Stimulated activated CD8-positive, alpha-beta memory T cell treated with anti-CD3 and anti-CD28 coated beads, Interleukin-7, amount 100 ng/mL, for 4 hours (primary cell): ENCODE measurements at places on chromosomes 5 and 9.

DNA sequence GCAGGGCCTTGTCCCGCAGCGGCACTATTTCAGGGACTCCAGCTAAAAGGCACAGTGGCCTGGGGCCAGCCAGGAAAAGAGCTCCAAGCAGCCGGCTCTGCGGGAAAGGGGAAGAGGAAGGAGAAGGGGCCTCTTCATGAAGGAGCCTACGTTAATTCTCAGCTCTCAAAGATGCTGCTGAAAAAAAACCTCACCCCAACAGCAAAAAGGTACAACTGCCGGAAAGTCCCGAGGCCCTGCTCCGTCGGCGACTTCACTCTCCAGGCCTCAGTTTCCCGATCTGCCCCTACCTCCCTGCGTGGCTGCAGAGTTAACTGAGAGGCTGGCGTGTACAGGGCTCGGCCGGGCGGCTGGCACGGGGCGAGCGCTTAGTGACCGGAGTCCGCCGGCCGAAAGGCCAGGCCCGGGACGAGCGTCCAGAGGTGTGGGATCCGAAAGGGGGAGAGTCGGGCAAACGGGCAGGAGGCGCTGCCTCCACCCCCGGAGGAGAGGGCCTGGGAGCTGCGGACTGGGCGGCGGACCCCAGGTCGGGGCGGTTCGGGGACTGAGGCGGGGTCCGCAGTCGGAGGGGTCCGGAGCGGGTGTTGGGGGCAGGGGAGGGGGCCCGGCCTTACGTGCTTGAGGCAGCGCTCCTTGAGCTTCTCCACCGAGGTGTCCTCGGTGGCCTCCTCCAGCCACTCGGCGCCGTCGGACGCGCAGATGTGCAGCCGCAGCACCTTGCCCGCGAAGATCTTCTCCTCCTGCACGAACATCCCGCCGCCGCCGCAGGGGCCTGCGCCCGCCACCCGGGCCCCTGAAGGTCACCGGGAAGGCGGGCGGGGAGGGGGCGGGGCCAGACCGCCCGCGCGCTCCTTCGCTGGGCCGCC lies 529 bp downstream of the UBAC1 start:
- no peak for DNase-seq

- peak; percentile 37 for DNase-seq
Measured at GRCh38 chr5:141681695-141682641, at the start of gene ARAP3. ARAP3 (minus strand) TSS chr5:141682230; CDS start chr5:141680486, 1,744 bp downstream.

DNA sequence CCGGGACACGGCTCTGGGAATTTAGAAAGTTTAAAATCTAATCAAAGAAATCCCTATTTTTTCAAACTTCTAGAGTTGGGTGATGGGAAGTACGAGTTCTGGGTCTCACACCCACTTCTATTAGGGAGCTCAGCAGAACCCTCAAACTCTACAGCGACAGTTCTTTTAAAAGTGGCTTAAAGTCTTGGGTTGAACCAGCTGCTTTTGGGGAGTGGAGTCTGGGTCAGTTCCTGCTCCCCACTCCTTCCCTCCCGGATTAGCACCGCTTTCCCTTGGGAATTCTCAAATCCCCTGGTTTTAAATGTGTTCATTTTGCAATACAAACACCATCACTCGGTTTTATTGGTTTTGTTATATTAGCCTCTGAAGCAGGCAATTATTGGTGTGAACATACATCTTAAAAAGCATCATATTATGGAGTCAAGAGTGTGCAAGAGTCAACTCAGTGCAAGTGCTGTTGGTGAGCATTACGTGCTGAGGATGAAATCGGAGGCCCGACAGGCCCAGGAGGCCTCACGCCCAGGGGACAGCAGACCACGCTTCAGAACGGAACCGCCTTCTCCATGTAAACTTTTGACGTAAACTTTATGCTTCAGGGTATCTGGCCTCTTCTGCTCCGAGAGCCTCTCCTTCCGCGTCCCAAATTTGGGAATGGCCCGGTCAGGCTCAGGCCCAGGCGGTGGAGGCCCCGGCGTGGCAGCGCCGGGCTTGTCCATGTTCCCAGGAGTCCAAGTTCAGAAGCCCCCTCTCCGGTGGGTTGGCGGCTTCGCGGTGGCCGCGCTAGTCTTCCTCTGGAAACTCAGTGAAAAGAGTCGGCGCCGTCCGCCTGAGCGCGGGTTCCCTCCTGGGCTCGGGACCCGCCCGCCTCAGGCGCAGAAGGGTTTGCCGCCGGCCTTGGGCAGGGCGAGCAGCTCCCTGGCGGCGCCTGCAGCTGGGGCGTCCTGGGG lies 5.3 kb downstream of the IRX4 start:
- no peak for DNase-seq

DNA sequence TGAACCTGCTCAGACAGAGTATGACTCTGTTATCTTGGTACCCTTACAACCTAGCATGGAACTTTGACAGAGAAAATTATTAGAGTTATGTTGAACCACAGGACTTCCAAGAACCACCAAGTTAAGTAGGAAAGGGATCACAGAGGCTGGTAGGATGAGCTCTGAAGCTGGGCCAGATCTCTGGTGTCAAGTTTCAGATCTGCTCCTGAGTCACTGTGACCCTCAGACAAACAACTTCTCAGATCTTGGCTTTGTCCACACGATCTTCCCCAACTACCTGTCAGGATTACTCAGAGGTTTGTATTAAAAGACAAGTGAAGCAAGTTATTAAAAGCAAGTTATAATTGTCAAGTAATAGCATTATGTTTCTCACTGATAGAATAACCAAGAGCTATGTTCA lies 189.0 kb downstream of the SEC61B start:
- DNase-seq, result no peak

- no peak for DNase-seq
Measured at GRCh38 chr5:73380710-73381589, 67.6 kb downstream of the FOXD1 start.

- no peak for DNase-seq
Measured at GRCh38 chr9:68746525-68746924, 41.5 kb downstream of the PIP5K1B start.

DNA sequence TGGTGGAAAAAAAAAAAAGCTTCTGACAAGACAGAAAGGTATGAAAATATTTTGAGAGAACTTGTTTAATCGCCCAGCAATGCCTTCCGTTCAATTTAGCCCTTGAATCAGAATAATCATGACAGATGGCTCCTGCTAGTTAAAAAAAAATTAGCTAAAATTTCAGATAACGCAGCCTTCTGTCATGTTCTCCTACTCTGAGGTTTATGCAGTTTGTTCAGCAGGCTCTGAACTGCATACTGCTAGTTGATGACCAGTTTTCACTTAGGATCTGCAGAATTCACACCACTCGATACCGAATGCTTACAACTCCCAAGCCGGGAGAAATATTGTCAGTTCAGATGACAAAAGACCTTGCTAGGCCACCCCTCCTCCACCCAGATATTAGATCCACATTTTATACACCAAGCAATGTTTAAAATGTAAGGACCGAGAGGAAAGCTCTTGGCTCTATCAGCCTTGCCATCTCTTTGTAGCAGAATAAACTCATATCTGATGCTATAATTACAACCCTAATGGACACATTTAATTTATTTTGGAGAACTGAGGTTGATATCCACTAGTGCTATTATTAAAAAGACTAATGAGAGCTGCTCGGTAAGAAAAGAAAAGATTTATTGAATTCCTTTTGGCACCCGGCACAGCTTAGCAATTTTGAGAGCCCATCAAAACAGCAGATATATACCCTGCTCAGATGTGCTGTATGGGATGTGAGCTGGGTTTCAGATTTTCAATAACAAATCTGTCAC lies 322.8 kb downstream of the GLIS3 start:
- no peak for DNase-seq

DNA sequence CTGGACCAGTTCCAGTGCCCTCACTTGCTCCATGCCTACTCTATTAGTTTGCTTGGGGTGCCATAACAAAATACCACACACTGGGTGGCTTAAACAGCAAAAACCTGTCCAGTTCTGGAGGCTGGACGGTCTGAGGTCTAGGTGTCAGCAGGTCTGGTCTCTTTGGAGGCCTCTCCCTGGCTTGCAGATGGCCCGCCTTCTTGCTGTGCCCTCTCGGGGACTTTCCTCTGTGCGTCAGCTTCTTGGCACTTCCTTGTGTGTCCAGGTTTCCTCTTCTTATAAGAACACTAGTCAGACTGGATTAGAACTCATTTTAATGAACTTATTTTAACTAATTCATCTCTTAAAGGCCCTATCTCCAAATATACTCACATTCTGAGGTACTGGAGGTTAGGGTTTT lies 97.2 kb downstream of the CARTPT start:
- DNase-seq, result no peak

- no peak for DNase-seq
Measured at GRCh38 chr9:12133416-12133815, 559.8 kb upstream of the TYRP1 start.

- no peak for DNase-seq
Measured at GRCh38 chr5:7916171-7916804, 47.3 kb downstream of the MTRR start.

DNA sequence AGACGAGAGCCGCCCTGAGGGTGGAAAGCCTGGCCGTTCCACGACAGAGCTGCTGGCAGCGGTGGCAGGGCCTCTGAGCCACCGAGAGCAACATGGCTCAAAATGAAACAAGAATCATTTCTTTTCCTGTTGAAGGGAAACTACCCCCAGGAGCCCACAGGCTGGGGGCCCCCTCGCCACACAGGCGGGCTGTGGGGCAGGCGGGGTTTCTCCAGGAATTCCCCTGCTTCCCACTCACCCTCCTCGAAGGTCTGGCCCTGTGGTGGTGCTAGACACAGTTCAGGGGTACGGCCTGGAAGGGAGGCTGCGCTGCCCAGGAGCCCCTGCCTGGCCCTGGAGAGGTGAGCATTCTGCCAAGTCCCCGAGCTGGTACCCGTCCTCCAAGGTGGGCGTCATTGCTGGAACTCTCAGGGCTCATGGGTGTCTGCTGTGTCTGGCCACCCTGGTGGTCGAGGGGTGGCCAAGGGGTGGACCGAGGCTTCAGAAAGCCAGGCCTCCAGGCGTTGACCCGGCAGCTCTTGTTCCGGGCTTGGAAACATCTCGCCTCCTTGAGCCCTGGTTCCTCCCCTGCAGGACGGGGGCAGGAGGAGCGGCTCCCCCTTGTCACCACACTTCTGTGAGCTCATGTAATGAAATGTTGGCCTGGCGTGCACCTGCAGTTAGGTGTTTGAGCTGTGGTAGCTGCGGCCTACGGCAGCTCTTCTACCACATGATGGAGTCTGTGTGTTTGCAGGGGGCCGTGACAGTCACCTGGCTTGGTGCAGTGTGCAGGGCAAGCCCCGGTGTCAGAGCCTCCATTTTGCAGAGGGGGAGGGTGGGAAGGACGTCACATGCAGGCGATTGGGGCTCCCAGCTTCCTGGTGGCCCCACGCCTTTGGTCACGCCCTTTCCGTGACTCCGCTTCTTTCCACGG lies 65.3 kb downstream of the RXRA start:
- DNase-seq, result peak; percentile 72

GRCh38 chr5:170297589-170298462 lies at the start of gene LCP2:
LCP2 (minus strand) TSS chr5:170297777; CDS start chr5:170297611, 166 bp downstream.
- DNase-seq, result peak; percentile 47

- no peak for DNase-seq
Measured at GRCh38 chr9:89505911-89506310, 8.0 kb upstream of the SEMA4D start.

DNA sequence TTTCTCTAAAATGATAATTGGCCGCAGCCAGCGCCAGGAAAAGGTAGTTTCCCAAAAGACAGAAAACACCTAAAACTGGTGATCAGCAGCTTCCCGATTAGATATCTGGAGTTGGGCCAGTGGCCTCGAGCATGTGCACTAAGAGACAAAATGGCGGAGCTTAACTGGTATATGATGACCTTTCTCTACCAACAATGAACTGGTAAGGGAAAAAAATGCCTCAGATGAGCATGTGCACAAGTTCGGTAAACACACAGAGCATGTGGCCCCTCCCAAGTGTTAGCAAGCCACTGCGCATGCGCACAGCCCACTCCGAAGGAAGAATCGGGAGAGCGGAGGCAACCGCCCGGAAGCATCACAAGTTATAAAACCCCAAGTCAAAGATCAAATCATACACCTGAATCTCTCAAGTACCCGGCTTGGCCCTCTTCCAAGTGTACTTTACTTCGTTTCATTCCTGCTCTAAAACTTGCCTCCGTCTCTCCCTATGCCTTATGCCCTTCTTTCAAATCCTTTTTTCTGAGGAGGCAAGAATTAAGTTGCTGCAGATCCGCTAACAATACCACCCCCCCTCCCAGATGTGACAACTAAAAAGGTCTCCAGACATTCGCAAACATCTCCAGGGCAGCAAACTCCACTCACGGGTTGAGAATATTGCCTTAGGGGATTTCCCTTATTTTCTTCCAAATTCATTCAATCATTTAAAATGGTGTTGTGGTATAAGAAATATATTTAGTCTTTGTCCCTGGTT lies 15.0 kb upstream of the PTBP3 start:
- peak; percentile 65 for DNase-seq

DNA sequence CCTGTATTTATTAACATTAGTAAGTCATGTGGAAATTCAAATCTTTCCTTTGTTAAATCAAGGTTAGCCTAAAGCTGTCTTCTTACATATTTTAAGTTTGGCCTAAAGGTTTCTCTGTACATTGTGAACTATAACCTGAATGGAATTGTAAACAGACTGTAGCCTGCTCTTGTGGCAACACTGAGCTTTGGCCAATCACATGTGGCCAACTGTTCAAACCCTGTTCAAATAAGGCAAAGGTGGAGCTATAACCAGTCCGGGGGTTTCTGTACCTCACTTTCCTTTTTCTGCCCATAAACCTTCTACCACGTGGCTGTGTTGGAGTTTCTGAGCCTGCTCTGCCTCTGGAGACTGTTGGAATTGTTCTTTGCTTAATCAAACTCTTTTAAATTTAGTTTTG lies 3.3 kb upstream of the HAPLN1 start:
- no peak for DNase-seq

DNA sequence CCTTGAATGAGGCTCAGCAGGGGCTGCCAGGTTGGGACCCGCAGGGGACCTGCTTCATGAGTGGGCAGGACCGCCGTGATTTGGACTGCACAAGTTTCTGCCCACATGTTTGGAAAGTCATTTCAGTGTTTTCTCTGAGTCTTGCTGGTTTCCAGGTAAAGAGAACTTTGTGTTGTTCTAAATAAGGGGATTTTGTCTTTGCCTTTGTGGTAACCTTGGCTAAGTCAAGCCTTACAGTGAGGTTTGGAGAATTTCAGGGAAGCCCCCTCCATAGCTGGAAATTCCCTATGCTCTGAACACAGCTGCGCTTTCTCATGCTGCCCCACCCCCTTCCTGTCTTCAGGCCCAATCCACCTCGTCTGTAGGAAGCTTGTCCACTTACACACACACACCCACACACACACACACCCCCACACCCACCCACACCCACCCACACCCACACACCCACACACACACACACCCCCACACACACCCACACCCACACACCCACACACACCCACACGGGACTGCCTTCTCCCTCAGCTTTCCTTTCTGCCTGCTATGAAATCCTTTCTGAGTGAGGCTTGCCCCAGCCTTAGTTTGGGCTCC lies 270.1 kb downstream of the HSPA4 start:
- no peak for DNase-seq

DNA sequence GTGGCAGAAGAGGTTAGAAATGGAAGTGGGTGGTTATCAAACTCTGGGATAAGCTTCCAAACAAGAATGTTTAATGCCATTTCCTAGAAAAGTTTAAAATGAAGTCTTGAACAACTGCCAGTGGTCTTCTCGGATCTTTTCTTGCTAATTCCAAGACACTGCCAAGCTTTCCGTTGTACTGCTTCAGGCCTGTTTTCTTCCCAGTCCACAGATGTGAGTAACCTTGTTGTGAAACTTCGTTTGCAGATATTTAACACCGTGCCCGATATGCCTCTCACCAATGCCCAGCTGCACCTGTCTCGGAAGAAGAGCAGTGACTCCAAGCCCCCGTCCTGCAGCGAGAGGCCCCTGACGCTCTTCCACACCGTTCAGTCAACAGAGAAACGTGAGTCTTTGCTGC lies 269.8 kb downstream of the NR3C1 start:
- DNase-seq, result no peak

- no peak for DNase-seq
Measured at GRCh38 chr9:136371533-136371880, 2.0 kb downstream of the CARD9 start.
